ENCODE measurements at places on chromosomes 16 and 17.

DNA sequence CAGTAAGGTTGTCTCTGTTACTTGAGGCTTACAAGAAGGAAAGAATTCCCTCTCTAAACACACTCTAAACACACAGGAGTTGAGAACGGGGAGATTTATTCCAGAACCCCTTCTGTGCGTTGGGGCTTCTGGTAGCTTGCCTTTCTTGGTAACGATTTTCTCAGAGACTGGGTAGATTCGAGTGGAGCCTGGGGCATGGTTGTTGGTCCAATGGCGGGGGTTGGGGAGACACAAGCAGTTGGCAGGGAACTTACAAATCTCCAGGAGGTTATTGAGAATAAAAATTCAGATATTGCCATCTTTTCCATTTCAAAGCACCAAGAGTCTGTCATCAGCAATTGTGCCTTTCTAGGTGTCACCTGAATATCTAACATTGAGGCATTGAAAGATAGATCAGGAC lies 251.7 kb downstream of the CDH13 start:
- DNase-seq, result no peak

DNA sequence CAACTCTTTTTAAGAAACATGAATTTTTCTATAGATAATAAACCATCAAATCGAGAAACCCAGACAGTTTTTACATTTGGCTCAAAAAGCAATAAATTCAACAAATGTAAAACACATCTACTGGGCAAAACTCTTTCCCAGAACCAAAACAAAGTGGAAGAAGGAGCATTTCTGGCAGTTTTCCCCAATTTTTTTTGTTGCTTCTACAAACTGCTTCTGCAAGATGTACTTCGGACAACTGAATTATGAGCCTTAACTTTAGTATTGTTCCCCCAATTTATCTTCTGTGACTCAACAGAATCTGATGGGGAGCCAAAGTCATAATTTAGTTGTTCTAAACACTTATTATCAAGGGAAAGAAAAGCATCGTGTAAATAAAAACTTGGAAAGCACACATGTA lies 1047.2 kb downstream of the CDH11 start:
- DNase-seq, result no peak

DNA sequence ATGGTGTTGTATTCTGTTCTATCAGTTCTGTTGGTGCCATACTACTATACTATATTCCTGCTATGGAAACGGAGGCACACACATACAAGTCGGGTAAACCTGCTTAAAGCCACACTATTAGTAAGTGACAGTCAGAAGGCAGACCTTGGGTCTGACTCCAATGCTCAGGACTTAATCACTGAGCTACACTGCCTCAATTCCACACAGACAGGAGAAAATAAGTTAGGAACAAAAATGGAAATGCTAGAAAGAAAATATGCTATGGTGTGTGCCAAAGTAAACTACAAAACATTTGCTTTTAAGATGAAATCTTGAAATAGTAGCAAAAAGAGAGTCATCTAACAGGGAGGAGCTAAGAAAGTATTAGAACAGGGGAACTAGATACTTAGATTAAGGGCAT lies 48.1 kb downstream of the MYO1D start:
- DNase-seq, result no peak

DNA sequence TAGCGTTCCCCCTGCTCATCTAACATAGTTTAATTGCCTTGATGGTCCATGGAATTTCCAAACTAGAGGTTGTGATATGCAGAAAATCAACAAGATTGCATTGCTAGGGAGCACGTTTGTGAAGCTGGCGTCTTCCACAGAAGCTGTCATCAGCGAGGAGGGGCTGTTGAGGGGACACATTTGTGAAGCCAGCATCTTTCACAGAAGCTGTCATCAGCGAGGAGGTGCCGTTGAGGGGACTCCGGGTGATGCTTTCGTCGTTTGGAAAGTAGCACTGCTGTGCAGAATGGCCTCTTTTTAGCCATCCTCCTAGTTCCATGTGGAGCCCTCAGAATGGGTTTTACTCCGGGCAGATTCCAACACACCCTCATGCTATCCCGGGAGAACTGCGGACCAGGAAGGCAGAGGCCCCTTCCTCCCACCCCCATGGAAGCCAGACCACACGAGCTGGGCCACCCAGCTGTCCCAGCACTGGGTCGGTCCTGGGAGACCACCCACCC lies 119.6 kb upstream of the CHMP6 start:
- no peak for DNase-seq

- DNase-seq, result peak; percentile 15
Measured at GRCh38 chr17:27630607-27631410, at the start of gene LGALS9. Gene LGALS9 (plus strand): TSS chr17:27631188. CDS start chr17:27631266, 78 bp downstream.

GRCh38 chr17:29145289-29146073 lies 34.7 kb downstream of the MYO18A start:
- DNase-seq, result peak; percentile 60

GRCh38 chr17:51044976-51045375 lies 75.7 kb downstream of the SPAG9 start:
- DNase-seq, result no peak

GRCh38 chr17:46020023-46020761 lies 21.1 kb downstream of the STH start:
- DNase-seq, result peak; percentile 41

GRCh38 chr17:41322094-41322902 lies 6.8 kb upstream of the KRTAP17-1 start:
- no peak for DNase-seq

DNA sequence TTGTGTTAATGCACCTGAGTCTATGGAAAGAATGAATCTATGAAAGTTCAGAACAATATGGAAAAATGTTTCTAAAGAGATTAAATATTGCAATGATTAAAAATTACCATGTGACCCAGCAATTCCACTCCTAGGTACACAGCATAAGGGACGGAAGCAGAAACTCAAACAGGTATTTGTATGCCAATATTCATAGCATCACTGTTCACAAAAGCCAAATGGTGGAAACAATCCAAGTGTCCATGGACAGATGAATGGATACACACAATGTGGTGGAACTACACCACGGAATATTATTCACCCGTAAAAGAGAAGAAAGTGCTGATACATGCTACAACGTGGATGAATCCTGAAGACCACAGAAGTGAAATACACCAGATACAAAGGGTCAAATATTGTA lies 37.7 kb downstream of the VPS53 start:
- no peak for DNase-seq

- no peak for DNase-seq
Measured at GRCh38 chr16:67329901-67330300, 3.3 kb downstream of the LRRC36 start.

DNA sequence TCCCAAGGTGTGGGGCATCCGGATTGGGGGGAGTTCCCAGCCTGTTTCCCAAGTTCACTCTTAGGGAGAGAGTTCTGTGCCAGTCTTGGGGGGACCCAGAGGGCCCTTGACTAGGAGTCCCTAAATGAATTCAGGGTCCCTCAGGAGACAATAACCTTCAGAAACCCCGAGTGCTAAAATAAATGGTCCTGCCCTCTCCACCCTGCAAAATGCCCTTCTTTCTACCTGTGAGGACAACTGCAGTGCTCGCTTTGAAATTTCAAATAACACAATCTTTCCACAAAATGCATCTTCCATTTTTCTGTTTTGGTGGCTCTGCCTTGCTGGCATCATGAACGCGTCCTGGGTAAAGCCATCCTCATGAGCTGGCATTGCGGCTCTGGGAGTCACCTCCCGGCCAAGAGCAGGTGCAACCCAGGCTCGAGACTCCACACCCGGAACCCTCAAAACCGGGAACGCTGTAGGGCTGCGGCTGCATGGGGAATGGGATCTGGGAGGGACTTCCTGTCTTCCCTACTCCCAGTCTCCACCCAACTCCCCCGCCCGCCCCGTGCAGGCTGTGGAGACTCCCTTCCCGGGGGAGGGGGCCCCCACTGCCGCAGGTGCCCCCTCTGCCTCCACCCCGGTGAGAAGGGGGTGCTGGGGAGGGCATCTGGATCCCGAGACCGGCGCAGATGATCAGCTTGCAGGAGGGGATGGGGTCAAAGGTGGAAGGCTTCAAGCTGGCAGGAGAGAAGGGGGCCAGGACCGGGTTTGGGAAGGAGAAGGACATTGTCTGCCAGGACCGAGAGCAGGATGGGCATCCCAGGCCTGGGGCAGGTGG lies at the start of gene ZNF205:
Gene ZNF205 (plus strand): TSS at position 529 of the 823 bp plus-strand sequence. CDS start 845 bp downstream, outside the sequence.
- DNase-seq, result no peak

GRCh38 chr16:19274165-19274797 lies 11.2 kb upstream of the CLEC19A start:
- DNase-seq, result no peak

DNA sequence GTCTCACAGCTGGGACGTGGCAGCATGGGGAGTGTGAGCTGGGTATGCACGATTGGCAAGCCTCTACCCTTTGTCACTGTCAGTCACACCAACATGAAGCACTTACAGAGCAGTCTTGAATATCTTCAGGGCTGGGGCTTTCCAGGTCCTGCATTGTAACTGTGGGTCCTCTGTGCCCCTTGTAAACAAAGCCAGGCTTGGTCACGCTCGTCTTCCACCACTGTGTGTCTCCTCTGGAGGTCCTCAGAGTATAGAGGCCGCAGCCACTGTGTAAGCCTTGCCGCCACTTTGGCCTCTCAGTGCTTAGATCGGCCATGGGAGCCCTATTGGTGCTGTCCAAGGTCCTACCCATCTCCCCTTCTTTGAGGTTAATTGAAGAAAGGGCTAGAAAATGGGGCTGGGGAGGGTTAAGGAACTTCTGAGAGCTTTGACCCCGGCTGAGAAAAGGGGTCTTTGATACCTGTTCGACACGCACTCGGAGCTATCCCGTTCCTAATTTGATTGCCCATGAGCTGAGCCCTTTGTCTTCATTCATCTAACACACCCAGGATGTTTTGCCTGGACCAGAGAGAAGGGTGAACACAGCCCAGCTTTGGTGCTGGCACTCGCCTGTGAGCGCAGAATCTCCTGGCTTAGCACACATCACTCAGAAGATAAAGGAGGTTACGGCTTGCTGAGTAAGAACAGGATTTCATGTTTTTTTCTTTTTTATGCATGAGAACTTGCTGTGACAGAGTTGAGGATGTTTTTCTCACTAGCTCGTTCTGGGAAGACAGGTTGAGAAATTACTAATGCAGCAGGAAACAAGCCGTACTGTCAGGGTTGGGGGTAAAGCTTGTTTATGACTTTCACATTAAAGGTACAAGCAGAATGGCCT lies 267.9 kb downstream of the CPPED1 start:
- no peak for DNase-seq

DNA sequence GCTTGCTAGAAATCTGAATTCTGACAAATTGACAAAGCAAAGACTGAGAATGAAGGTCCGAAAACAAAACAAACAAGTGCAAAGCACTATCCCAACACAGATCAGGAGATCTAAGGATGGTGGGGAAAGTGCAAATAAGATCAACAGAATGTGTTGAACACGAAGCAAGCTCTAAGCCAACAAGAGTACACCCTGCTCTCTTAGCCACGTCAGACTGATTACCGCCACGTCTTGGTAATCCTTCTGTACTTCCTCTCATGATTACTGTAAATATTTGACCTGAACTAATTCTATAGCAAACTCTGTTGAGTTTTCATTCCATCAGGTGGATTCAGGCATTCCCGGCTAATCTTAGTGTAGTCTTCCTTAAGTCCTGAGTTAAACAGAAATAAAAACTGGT lies 34.3 kb upstream of the ERCC4 start:
- DNase-seq, result no peak

DNA sequence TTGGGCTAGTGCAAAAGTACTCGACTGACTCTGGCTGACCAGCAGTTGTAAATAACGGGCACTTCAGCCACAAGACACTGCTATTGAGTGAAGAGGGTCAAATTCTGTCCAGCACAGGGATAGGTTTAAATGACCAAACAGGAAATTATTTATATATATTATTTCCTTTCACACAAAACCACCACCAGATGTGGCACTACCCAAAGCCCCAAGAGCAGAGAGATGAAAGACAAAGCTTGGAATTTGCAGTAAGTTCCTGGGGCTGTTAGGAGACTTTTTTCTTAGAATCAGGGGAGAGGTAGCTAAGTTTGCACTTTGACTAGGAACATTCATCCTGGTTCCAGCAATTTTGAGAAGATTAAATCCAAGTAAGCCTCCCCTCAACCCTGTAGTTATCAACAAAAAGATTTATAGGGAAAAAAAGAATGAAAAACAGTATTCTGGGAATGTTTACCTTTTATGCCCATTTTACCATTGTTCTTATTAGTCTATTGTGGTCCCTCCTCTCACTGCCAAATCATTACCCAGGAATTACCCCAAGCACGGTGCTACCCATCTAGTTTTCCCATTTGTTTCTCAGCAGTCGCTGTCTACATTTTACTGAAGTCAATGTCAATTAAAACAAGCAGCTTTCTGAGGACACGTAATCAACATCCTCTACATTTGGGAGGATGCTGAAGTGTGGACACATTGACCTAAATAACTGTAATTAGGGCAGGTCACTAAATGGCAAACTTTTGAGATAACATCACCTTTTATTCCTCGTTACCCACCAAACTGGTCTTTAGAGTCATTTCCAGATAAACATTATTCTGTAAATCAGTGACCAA lies 43.5 kb downstream of the GRB7 start:
- no peak for DNase-seq

DNA sequence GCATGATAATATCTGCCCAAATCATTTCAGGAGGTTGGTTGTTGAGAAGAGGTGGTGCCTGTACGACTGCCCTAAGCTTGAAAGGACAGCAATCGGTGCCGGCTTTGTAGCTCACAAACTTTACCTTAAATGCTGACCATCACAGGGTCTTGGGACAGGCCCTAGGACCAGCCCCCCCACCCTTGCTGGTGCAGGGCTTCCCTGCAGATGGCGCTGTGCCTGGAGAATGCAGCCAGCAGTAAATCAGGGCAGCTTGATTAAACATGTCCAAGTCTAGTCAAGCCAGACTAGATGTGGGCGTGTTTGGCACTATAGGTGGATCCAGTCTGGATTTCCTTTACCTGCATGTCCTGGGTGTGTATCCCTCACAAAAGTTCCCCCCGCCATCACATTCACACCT lies 135.5 kb upstream of the CRHR1 start:
- DNase-seq, result no peak

DNA sequence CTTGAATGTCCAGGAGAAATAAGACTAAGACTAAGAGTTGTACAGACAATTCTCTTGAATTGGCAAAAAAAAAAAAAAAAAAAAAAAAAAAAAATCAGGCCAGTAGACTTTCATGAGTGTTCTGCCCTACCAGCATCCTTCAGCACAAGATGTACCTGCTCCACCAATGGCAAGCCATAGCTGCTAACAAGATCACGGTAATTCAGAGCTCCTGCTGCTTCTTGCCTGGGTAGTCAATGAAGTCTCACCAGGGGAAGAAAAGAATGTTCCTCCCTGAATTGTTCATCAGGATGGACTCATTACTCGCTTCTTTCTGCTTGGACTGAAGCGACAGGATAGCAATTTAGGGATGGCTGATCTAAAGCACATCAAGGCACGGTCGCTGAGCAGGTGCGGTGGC lies 31.1 kb upstream of the APOH start:
- DNase-seq, result no peak

DNA sequence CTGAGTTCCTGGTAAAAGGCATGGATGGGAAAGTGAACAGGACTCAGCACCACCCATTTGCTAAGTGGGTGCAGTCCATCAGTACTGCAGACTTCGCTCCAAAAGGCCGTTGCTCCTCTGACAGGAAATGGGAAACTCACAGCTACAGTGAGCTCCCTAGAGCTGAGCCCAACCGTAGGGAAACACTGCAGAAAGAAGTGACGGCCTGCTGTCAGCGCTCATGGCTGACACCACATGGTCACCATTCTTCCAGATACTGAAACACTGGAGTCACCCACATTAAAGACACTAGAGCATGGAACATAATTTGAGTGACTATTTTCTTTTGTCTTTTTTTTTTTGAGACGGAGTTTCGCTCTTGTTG lies 31.9 kb downstream of the UBE2O start:
- DNase-seq, result no peak

GRCh38 chr17:81513372-81513752 lies 763 bp upstream of the ACTG1 start:
- peak; percentile 40 for DNase-seq

Data from activated CD4-positive, alpha-beta T cell treated with anti-CD3 and anti-CD28 coated beads, Interleukin-2, amount 50 U/mL, for 4 hours (primary cell).